ENCODE measurements at places on chromosomes 6 and 20.

- DNase-seq, result no peak
These were observed 320 bp downstream of the GSTA4 start for GRCh38 chr6:52994839-52995088.

- DNase-seq, result no peak
These were observed 99.5 kb downstream of the CDC5L start for GRCh38 chr6:44487002-44487401.

GRCh38 chr6:142833054-142833453 lies 111.9 kb downstream of the HIVEP2 start:
- DNase-seq, result no peak

- no peak for DNase-seq
These were observed 42.9 kb downstream of the ID4 start for GRCh38 chr6:19880066-19880465.

DNA sequence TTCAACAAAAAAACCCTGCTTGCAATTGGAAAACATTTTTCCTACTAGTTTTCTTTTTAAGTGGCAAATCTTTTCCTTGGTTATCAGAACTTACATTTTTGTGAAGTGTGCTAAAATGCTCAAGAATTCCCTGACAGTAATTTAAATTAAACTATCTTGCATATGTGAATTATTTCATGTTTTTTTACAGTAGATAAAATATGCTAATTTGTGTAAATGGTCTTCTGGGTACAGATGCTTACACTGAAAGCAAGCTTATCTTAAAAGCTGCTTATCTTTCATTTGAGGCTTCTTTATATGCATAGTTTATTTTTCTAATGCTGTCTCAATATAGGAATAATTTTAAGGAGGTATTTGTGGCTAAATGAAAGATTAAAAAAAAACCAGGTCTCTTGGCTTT lies 403.0 kb upstream of the FLRT3 start:
- DNase-seq, result no peak

DNA sequence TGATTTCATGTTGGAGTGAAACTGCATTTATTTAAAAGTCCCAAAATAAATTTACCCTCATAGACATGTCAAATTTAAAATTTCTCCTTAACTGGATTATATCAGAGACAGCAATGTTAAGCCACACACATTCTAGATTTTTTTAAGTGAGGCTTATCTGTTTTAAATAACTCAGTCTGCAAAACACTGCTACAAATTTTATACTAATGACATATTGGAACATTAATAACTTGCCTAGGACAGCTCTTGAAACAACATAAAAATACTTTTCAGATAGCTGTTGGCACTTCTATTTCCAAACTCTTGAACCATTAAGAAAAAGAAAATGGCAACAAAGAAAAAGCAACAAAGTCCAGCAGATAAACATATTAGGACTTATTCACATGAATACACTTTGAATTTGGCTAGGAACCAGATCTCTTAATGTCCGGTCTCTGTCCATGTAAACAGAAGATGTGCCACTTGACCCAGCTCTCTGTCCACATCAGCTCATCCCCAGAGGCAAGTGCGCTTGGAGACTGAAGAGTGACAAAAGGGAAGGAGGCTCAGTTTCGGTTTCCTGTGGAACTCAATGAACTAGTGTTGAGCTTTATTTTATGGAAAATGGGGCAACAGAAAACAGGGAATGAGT lies 219.3 kb upstream of the THBS2 start:
- DNase-seq, result no peak

DNA sequence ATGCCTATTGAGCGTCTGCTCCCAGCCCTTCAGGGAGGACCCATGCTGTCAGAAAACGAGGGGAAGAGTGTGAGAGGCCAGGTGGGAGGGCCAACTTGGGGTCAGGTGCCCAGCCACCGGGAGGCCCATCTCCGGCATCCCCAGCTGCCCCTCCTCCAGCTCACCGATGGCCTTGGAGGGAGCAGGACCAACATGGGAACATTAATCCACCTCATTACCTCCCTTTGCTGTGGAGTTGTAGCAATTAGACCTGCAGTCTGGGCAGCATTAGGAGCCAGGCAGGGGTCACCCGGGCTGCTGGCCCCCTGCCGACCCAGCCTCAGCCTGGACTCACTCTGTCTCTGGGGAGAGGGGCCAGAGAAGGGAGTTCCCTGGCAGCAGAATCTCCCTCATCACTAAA lies 25.1 kb downstream of the DLGAP4 start:
- no peak for DNase-seq

DNA sequence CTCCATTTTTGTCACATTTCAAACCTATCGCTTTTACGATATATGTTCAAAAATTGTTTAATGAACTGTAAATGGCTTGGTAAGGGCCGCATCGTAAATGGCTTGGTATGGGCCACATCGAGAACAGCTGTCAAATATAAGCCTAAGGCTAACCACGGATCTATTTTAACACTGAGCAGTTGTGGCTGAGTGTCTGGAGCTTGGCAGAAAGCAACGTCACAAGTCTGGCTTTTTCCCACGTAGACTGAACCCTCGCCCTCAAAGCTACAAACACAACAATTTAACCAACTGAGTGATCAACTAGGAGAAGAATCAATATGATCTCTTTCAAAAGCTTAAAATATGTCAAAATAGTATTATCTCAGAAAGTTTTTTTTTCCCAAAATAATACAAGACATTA lies 71.4 kb upstream of the PRSS16 start:
- DNase-seq, result no peak

GRCh38 chr6:97437087-97437486 lies 154.1 kb upstream of the MMS22L start:
- no peak for DNase-seq

Measured in GM19239 (cell line).